Myocyte (in vitro differentiated cells): ENCODE measurements at places on chromosomes 13 and 19. TPM values are rescaled to one million over a fixed set of nuclear protein-coding genes. Genes with fewer than 3 reads are reported as not detected.

CRB3 gene
- total RNA-seq = not detected in 2 replicates

FAAP24 gene
- total RNA-seq = 2.0 and 4.1 TPM in 2 replicates

DNA sequence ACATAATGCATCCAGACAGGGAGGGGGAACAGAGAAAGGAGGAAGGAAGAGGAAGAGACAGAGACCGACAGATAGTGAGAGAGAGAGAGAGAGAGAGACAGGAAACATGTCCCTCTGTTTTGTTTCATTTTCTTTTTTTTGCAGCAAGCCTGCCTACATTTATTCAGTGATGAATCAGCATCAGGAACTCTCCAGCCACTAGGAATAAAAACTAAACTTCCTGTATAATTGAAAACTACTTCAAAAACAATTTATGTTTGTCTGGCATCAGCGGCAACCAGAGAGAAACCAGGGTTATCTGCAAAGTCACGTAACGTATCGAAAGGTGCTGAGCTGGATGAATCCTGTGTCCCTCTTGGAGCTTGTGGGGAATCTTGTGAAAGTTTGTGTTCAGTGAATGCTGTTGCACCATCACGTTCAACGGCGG lies 148.6 kb upstream of the SOX21 start:
- DNase-seq = peak; percentile 2

DNA sequence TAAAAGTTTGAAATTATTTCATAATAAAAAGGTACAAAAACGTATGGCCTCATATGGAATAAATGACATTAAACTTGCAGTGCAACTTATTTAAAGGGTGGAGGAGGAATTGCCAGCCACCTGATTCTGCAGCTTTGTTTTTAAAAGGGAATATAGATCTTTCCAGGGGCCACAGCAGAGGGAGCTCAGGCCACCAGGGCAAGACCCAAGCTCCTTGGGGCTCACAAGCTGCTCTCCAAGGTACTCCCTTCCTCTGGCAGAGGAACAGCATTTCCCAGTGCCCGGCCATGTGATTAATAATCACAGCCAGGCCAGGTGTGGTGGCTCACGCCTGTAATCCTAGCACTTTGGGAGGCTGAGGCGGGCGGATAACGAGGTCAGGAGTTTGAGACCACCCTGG lies 6.2 kb downstream of the ACOD1 start:
- no peak for DNase-seq

DNA sequence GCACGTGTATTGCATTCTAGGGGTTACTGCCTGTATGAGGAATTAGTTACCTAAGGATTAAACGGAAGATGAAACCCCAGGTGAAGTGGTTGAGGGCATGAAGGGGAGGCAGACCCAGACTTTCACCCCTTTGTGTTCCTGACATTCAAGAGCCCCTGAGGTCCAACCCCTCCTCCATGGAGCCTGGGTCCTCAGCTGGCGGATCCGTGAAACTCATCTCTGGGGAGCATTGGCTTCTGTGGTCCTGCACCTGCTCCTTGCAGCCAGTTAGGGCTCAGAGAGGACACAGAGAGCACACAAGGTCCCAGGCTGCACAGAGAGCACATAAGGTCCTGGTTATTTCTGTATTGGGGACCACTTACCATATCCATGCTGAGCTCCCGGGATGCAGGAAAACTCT lies 7.0 kb upstream of the LILRA1 start:
- no peak for DNase-seq

DNA sequence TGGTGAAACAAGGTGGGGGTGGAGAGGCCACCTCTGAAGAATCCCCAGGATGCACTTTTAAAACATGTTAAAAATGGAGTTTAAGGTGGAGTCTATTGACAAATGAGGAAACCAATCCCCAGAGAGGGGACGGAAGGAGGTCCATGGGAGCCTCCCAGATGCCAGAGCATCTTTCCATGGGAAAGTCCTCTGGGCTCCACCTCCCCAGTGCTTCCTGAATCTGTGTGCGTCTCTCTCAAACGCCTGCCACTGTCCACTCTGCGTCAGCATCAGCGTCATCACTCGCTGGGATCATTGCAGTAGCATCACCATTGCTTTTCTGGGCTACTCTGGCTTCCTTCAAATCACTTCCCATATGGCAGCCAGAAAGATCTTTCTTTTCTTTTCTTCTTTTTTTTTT lies 6.2 kb downstream of the GPR4 start:
- DNase-seq = no peak

GRCh38 chr13:78258304-78258703 lies 339.7 kb upstream of the EDNRB start:
- no peak for DNase-seq

GRCh38 chr13:73737214-73737613 lies 397.0 kb downstream of the KLF12 start:
- no peak for DNase-seq
